Endothelial cell of umbilical vein (primary cell): ENCODE measurements at places on chromosomes 7 and 10. TPM values are rescaled to one million over a fixed set of nuclear protein-coding genes. Genes with fewer than 3 reads are reported as not detected.

The OR2A42 gene
- not detected in 2 replicates for total RNA-seq

The NOLC1 gene
- 68.2 and 73.1 TPM in 2 replicates for total RNA-seq

The GDI2 gene
- total RNA-seq, result 266 and 307 TPM in 2 replicates

The DNAAF5 gene
- total RNA-seq, result 45.4 and 49.3 TPM in 2 replicates

The NUPR2 gene
- not detected in 2 replicates for total RNA-seq

The AGAP5 gene
- total RNA-seq, result 6.9 and 7.7 TPM in 2 replicates

The PPIA gene
- 2,542 and 2,602 TPM in 2 replicates for total RNA-seq

The CHN2 gene
- total RNA-seq, result 3.2 and 5.0 TPM in 2 replicates

The OR6V1 gene
- total RNA-seq, result not detected in 2 replicates

The FGFBP3 gene
- 0.38 and 0.53 TPM in 2 replicates for total RNA-seq

The TBX20 gene
- not detected in 2 replicates for total RNA-seq

The ZNF853 gene
- total RNA-seq, result 0.21 and 0.58 TPM in 2 replicates

The HECTD2 gene
- total RNA-seq, result 7.7 and 10.7 TPM in 2 replicates

The C10orf67 gene
- not detected in 2 replicates for total RNA-seq

The WNT2 gene
- not detected in 2 replicates for total RNA-seq

The PDE6C gene
- not detected in 2 replicates for total RNA-seq

The SPDYE2B gene
- not detected in 2 replicates for total RNA-seq

The CD36 gene
- total RNA-seq, result 0.58 and 1.2 TPM in 2 replicates

The NEURL1 gene
- total RNA-seq, result 0.22 and 0.30 TPM in 2 replicates

The NME8 gene
- total RNA-seq, result not detected in 2 replicates

The CYP2C19 gene
- total RNA-seq, result not detected in 2 replicates

The RRP12 gene
- 35.8 and 40.9 TPM in 2 replicates for total RNA-seq

The SLC29A3 gene
- 3.5 and 5.0 TPM in 2 replicates for total RNA-seq

The ANKRD61 gene
- 0.35 and 0.53 TPM in 2 replicates for total RNA-seq

The SYCE1 gene
- not detected in 2 replicates for total RNA-seq

The CRTAC1 gene
- 0.72 and 3.0 TPM in 2 replicates for total RNA-seq

The PALS2 gene
- total RNA-seq, result 23.6 and 24.4 TPM in 2 replicates

The TMEM270 gene
- total RNA-seq, result not detected in 2 replicates

The FEZF1 gene
- not detected in 2 replicates for total RNA-seq

The MORN4 gene
- total RNA-seq, result 8.4 and 12.2 TPM in 2 replicates

The VGF gene
- not detected in 2 replicates for total RNA-seq

The CCL26 gene
- total RNA-seq, result not detected in 2 replicates

The MSS51 gene
- 3.1 and 3.5 TPM in 2 replicates for total RNA-seq

The C10orf95 gene
- total RNA-seq, result not detected in 2 replicates

The AKR1C4 gene
- total RNA-seq, result not detected in 2 replicates

The BTBD16 gene
- 0.78 TPM in 1 of 2 replicates, not detected in the other for total RNA-seq

The SVOPL gene
- total RNA-seq, result not detected in 2 replicates

The UMAD1 gene
- total RNA-seq, result 6.1 and 6.6 TPM in 2 replicates

The OPALIN gene
- total RNA-seq, result not detected in 2 replicates

The PITX3 gene
- total RNA-seq, result not detected in 2 replicates

The TRPV5 gene
- total RNA-seq, result not detected in 2 replicates

The C7orf57 gene
- not detected in 2 replicates for total RNA-seq

The EGFR gene
- total RNA-seq, result 4.1 and 5.0 TPM in 2 replicates

The ASB10 gene
- not detected in 2 replicates for total RNA-seq

The PLEKHS1 gene
- total RNA-seq, result not detected in 2 replicates

The IKZF1 gene
- 0.20 TPM in 1 of 2 replicates, not detected in the other for total RNA-seq

The C10orf53 gene
- not detected in 2 replicates for total RNA-seq

The IGF2BP3 gene
- 111 and 117 TPM in 2 replicates for total RNA-seq

The NPC1L1 gene
- not detected in 2 replicates for total RNA-seq

The NODAL gene
- total RNA-seq, result not detected in 2 replicates

The OGDHL gene
- 0.58 and 1.0 TPM in 2 replicates for total RNA-seq

The BHLHA15 gene
- 1.2 and 1.5 TPM in 2 replicates for total RNA-seq

The CALCR gene
- total RNA-seq, result not detected in 2 replicates

The SPDYE6 gene
- total RNA-seq, result not detected in 2 replicates

The AP5Z1 gene
- total RNA-seq, result 58.9 and 64.3 TPM in 2 replicates

The PRR15 gene
- total RNA-seq, result 1.8 and 4.1 TPM in 2 replicates

The TMEM106B gene
- total RNA-seq, result 23.0 and 23.1 TPM in 2 replicates

The MNX1 gene
- not detected in 2 replicates for total RNA-seq
